ENCODE measurements at places on chromosomes 12 and 14. TPM values are rescaled to one million over a fixed set of nuclear protein-coding genes. Genes with fewer than 3 reads are reported as not detected.

Gene LMO3
- 2.3 TPM for total RNA-seq

Gene CFAP54
- 0.77 TPM for total RNA-seq

GRCh38 chr12:62296001-62296400 is 35.8 kb downstream of the USP15 start:
- no peak for DNase-seq

GRCh38 chr14:75631453-75631831 is 29.2 kb downstream of the ERG28 start:
- no peak for DNase-seq

- no peak for DNase-seq
Measured at GRCh38 chr12:9779209-9779608, 18.5 kb upstream of the CD69 start.

- no peak for DNase-seq
Measured at GRCh38 chr12:111111681-111112080, 191.3 kb upstream of the MYL2 start.
